ENCODE measurements at places on chromosomes 5 and 9.

DNA sequence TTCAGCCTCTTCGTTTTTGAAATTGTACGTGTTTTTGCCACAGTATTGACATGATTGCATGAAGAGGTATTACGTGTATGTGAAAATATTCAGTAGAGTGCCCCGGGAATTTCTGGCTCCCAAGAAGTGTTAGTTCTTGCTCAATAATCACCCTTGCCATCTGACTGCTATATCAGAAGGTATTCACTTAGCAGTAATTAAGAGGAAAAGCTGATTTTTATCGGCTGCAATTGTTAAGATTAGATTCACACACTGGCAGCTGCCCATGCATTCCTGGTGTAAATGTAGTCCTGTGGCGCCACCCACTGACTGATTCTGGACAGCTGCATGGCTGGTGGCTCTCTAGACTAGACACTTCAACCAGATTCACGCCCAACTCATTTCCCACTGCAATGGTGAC, 440.1 kb upstream of the ADAMTS16 start:
- no peaks in the 10 kb centered on the region for H3K36me3 ChIP-seq
- H3K4me3 ChIP-seq = no peak overlapping the region
- no peak overlapping the region for H3K27ac ChIP-seq
- no peak for DNase-seq
- H3K4me1 ChIP-seq = no peaks in the 10 kb centered on the region

- H3K36me3 ChIP-seq = no peaks in the 10 kb centered on the region
- no peak overlapping the region for H3K4me3 ChIP-seq
- DNase-seq = no peak
- no peaks in the 10 kb centered on the region for H3K27me3 ChIP-seq
- no peak overlapping the region for H3K27ac ChIP-seq
These were observed 45.5 kb upstream of the MPDZ start for GRCh38 chr9:13324988-13325387.

DNA sequence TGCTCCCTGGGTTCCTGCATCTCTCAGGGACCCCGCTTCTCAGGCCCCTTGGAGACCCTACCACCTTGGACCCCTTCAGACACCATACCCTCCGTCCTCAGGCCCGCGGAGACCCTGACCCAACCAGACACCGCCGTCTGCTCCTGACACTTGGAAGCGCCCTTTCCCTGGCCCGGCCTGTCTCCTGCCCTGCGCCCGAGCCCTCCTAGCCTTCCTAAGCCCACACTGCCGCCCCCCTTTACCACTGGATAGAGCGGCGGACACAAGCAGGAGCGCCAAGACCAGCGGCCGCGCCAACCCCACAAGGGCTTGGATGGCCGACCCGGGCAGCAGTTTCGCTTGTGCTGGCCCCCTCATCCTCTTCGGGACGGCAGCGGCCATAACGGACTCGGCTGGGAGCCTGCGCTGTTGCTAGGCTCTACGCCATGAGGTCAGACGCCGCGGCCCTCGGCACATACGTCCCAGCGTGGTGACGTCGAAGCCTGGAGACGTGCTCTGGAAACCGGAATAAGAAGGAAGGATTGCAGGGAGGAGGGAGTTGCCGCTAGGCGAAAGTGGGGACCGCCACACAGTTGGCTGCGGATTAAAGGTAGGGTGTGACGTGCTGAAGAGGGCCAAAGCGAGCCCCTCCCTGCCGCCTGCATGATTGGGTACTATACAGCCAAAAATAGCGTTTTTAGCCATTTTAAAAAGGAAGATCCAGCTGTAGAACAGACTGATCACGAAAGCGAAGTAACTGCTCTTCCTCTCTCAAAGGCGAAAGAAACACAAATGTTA, at the start of gene C5orf15:
TSS of gene C5orf15 (minus strand) at position 422 of the 777 bp plus-strand sequence. CDS start at position 381, 41 bp downstream.
- H3K4me1 ChIP-seq = peaks cover 51% of the 10 kb centered on the region
- H3K4me3 ChIP-seq = peak within 1 kb of the TSS; percentile 97
- DNase-seq = peak; percentile 97
- H3K36me3 ChIP-seq = peaks cover 45% of the 10 kb centered on the region

GRCh38 chr9:92971121-92971520, 23.8 kb downstream of the FGD3 start:
- peaks cover 86% of the 10 kb centered on the region for H3K4me1 ChIP-seq
- H3K27ac ChIP-seq = peak overlapping the region; percentile 85
- peaks cover 80% of the 10 kb centered on the region for H3K36me3 ChIP-seq
- no peaks in the 10 kb centered on the region for H3K27me3 ChIP-seq

DNA sequence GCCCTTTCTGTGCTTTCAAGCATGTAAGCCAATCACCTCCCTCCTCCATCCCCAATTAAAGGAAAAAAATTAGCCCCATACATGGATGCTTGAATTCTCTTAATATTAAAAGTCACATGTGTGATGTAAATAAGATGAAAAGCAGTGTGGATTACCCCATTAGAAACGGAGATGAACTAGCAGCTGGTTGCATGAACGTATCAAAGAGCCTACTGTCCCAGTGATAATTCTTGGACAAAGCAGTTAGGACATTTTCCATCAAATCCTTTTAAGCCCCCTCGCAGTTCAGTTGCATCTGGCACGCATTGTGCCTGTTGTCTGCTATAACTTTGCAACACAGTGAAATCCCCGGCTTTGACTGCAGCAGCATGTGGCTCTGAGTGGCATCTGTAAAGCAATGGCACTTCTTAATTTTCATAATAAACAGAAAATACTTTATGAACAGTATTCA, 285.6 kb downstream of the FBXL7 start:
- no peak overlapping the region for H3K4me3 ChIP-seq
- H3K27me3 ChIP-seq = no peaks in the 10 kb centered on the region
- H3K4me1 ChIP-seq = no peaks in the 10 kb centered on the region
- DNase-seq = no peak
- no peaks in the 10 kb centered on the region for H3K36me3 ChIP-seq

GRCh38 chr5:134149571-134150303, 27.0 kb downstream of the SKP1 start:
- peaks cover 42% of the 10 kb centered on the region for H3K4me1 ChIP-seq
- no peak overlapping the region for H3K4me3 ChIP-seq
- peak; percentile 19 for DNase-seq
- peak overlapping the region; percentile 79 for H3K27ac ChIP-seq
- peaks cover 63% of the 10 kb centered on the region for H3K36me3 ChIP-seq

DNA sequence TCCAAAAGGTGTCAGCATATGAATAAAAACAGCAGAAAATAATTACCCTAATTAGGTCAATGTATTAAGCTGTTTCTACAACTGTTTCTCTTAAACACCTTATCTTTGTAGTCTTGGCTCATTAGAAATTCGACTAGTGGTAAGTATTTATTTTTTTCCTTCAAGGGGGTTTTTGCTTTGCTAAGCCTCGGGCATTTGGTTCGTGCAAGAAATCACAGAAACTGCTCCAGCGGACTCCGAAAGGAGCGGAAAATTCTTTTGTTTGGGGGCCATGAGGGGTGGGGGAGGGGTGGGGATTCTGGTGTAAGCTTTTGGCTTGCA, 757 bp downstream of the ZBED3 start:
- H3K4me3 ChIP-seq = peak overlapping the region; percentile 77
- no peak for DNase-seq
- peaks cover 16% of the 10 kb centered on the region for H3K4me1 ChIP-seq
- H3K27ac ChIP-seq = peak overlapping the region; percentile 80
- no peaks in the 10 kb centered on the region for H3K27me3 ChIP-seq

DNA sequence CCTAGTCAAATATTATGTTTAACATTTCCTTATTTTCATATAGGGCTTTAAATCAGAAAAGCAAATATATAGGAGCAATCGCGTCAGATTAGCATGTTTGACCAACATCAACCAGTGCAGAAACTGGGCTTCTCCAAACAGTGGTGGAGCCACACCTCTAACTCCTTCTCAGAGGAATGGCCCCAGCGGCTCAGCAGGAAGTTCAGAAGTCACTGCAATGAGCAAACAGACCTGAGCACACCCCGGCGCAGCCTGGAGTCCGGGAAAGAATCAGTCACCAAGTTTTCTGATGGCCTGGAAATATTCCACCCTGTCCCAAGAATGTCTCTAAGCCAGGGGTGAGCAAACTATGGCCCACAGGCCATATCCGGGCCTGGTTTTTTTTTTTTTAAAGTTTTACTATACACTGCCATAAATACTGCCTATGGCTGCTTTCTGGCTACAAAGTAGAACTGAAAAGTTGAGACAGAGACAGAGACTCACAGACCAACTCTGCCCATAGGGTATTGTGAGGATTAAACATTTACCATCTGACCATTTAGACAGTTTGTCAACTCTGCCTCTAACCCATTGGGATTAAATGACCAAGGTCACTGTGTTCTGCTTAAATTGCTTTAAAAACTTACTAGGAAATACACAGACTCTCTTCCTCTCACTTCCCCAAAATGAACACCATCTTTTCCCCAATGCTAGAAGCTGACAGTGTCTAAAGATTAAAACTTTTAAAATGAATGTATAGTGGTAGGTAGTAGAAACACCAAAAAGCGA, 5.4 kb downstream of the GOLM1 start:
- no peak overlapping the region for H3K4me3 ChIP-seq
- H3K36me3 ChIP-seq = no peaks in the 10 kb centered on the region
- H3K27ac ChIP-seq = no peak overlapping the region
- H3K27me3 ChIP-seq = peaks cover 21% of the 10 kb centered on the region
- no peak for DNase-seq

DNA sequence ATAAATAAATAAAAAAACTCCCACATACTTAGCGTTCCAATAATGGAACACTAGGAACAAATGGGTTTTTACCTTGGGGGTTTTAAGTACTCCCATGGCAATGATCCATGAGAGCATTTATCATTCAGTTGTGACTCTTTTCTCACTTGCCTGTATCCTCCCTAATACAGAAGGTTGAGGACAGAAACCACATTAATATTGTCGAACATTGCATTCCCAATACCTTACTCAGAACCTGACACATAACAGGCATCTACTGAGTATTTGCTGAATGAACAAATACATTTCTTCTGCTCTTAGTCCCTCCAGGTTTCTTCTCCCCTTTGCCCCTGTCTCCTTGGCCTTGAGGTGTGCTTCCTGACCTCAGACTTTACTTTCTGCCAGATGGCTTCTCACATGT, 175.9 kb downstream of the CEMIP2 start:
- H3K27me3 ChIP-seq = peaks cover 8% of the 10 kb centered on the region
- no peaks in the 10 kb centered on the region for H3K4me1 ChIP-seq
- DNase-seq = no peak
- H3K4me3 ChIP-seq = no peak overlapping the region
- no peaks in the 10 kb centered on the region for H3K36me3 ChIP-seq
- H3K27ac ChIP-seq = no peak overlapping the region

- peaks cover 4% of the 10 kb centered on the region for H3K4me1 ChIP-seq
- no peaks in the 10 kb centered on the region for H3K36me3 ChIP-seq
- no peak for DNase-seq
- H3K27me3 ChIP-seq = peaks cover 3% of the 10 kb centered on the region
- no peak overlapping the region for H3K27ac ChIP-seq
These were observed 51.2 kb downstream of the SHB start for GRCh38 chr9:38017885-38018186.

DNA sequence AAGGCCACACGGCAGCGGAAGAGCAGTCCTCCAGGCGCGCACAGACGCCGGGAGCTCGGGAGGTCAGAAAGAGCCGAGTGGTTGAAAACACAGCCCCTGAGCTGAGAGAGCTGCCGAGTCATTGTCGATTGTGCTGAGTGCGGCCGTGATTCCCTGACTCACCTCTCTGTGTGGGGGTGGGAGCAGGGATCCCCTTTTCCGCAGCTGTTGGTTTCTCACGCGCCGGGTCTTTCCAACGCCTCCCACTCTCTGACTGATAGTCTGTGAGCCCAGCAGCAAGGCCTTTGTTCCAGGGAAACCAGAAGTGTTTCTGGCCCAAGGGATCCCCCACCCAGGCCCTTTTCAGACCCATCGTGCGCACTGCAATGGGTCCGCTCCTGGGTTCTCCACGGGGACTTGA, 97.3 kb downstream of the MRPL36 start:
- H3K4me1 ChIP-seq = no peaks in the 10 kb centered on the region
- no peak overlapping the region for H3K27ac ChIP-seq
- no peaks in the 10 kb centered on the region for H3K36me3 ChIP-seq
- DNase-seq = no peak

- no peaks in the 10 kb centered on the region for H3K4me1 ChIP-seq
- H3K27me3 ChIP-seq = peaks cover 35% of the 10 kb centered on the region
- no peak for DNase-seq
- H3K4me3 ChIP-seq = no peak overlapping the region
These were observed 6.4 kb upstream of the FCHO2 start for GRCh38 chr5:72949481-72949880.
